NCI-H1092 (cell line): ENCODE measurements at places on chromosomes 4 and X.
A peak's percentile ranks its signal among the peaks of the same experiment; 100 is the strongest.

GRCh38 chr4:136927172-136927571 is 605.1 kb downstream of the PCDH18 start:
- DNase-seq, result no peak

DNA sequence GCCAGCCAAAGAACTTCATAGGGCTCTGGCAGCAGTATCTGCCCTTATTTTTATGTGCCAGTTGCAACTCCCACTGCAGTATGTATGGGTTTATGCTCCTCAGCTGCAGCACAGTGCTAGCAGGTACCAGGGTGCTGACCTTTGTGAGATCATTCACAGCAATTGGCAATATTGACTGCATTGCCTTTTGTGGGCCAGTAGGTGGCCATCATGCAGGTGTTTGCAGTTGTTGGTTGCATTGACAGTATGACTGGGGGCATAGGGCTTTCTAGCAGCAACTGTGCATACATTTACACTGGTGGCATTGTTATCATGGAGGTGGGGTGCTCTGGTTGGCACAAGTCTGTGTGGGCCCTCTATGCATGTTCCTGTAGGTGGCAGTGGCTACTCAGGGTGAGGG is 42.5 kb downstream of the FAAH2 start:
- no peak for DNase-seq

DNA sequence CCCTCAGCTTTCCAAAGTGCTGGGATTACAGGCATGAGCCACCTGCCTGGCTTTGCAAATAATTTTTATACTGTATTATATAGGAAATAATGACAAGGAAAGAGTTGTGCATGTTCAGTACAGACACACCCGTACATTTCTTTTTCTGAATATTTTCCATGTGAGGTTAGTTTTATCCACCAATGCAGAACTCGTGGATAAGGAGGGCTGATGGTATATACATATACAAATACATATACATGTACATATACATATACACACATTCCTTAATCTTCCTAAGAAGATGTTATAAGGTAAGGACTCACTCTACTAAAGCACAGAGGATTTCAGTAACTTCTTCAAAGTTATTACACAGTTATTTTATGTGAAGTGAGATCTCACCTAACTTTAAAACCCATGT is 925.8 kb downstream of the C4orf33 start:
- no peak for DNase-seq

DNA sequence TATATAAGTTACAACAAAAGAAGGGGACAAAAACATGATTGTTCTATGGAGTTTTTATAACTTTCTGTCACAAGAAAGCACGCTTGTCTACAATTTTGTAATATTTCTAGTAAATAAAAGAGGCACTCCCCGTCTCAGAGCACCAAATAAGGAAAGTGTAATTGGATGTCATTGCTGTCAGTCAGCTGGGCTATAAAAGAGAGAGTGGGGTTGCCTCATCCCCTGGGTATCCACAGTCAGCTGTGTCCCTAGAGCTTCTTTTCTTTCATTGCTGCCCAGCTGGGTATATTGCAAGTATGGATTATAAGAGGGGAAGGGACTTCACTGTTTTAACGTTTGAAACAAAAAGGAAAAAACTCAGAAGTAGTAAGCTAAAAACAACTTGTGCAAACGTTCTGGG is 61.3 kb downstream of the NPNT start:
- no peak for DNase-seq

- DNase-seq, result no peak
These were observed 115.1 kb downstream of the PPP3CA start for GRCh38 chr4:101232074-101232776.

DNA sequence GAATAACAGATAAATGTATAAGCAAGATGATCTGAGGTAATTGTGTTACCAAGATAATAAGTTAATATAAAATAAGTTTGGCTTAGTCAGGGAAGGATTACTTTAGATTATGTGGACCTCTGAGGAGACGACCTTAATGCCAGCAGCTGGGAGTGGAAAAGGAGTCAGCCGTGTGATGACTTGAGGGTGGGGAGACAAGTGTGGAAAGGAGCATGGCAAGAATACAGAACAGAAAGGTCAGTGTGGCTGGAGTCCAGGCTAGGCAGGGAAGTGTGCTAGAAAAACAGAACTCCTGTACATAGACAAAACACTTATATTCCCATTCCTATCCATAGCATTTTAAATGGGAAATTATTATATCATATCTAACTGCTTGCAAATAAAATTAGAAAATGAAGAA is 138.8 kb downstream of the PDLIM5 start:
- DNase-seq, result no peak

DNA sequence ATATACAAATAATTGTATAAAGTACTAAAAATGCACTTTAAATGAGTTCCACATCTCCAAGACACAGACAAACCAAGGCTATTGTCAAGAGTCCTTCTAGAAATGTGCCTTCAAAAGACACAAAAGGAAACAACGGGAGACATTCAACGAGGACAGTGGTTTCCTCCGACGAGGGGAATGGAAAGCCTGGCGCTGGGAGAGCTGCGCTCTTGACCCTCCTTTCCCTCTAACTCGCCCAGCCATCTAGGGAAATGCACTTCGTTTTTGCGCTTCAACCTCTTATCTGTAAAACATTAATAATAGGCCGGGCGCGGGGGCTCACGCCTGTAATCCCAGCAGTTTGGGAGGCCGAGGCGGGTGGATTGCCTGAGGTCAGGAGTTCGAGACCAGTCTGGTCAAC is 37.0 kb downstream of the ZFP42 start:
- DNase-seq, result no peak

GRCh38 chr4:139786494-139787354 is 121.1 kb downstream of the MGST2 start:
- DNase-seq, result no peak

GRCh38 chr4:120509222-120509621 is 413.3 kb downstream of the PRDM5 start:
- DNase-seq, result no peak

DNA sequence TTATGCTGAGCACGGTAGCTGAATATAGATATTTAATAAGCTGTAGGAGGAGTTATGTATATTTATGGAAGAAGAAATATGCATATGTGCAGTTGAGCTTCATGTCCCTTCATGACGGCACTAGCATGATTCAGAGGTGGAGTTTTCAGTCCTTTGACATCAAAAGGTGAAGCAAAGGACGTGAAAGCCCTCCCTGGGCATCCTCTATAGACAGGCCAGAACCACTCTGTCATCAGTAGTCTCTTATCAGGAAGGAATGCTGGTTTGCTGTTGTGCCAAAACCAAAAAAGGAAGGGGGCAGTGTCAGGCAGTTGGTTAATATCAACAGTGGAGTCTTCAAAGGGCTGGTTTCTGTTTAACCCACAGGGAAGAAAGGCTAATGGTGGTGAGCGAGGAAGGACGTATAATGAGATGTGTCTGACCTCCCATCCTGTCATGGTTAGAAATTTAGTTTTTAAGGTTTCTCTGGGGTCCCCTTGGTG is 23.5 kb upstream of the IL2 start:
- DNase-seq, result no peak

- no peak for DNase-seq
These were observed 132.1 kb downstream of the PWWP3B start for GRCh38 chrX:106300239-106300638.

DNA sequence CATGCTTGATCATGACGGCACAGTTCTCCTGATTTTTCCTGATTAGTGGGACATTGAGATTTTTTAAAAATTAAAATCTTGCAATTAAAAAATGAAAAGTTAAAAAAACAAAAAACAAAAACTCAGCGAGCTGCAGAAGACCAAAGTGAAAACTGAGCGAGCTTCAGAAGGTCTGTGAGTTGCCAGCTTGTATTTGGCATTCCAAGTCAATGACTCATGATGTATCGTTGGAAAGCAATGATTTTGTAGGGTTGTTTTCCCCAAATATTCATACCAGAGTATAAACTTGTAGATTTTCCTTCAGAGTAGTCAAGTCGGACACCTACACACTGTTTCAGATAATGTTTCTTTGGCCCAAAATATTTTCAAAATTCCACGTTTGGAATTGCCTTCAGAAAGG is 76.9 kb downstream of the LRRC66 start:
- no peak for DNase-seq

DNA sequence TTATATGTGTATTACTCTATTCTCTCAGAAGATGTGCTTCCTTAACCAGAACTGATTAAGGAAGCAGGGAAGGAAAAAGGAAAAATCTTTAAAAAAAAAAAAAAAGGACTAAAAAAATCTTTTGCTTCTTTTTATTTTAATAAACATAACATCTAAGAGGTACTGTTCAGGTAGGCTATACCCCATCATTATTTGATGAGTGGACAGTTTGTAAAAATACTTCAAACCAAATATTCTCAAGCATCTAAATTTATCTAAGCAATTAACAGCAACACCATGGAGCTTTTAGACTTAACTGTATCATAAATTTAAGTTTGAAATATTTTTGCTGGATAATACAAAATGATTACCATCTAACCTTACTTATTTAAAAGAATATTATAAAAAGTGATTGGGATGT is 168.9 kb downstream of the MAB21L2 start:
- no peak for DNase-seq

DNA sequence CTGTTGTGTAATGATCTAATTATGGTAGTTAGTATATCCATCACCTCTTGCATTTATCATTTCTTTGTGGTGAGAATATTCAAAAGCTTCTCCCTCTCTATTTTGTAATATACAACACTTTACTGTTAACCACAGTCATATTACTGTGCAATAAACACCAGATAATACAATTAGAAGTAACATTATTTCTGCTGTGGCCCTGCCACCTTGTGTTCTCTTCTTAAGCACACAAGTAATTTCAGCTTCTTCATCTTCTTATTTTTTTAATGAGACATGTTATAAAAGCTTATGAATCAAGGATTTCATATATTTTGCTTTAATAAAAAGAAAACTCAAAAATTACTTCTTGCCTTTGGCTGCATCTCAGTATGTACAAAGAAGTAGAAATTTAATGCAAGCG is 675.2 kb upstream of the INTU start:
- DNase-seq, result no peak

- no peak for DNase-seq
These were observed 132.7 kb downstream of the CPZ start for GRCh38 chr4:8725071-8725841.

- DNase-seq, result no peak
These were observed 623.8 kb upstream of the DIPK2B start for GRCh38 chrX:45824471-45824870.

DNA sequence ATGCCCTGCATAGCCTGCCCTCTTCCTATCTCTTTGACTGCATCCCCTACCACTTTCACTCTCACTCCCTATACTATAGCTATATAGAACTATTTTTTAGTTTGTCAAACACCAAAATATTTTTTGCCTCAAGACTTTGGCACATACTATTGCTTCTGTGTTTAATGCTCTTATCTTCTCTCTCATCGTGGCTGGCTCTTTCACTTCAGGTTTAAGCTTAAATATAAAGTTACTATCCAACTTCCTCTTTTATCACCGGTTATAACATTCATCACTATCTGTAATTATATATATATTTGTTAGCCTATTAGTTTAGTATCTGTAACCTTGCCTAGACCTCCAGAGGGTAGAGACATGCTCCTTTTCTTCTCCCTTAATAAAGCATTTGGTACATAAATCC is 11.5 kb upstream of the HMGB2 start:
- DNase-seq, result no peak

GRCh38 chr4:171186700-171187099 is 626.5 kb upstream of the GALNTL6 start:
- no peak for DNase-seq

DNA sequence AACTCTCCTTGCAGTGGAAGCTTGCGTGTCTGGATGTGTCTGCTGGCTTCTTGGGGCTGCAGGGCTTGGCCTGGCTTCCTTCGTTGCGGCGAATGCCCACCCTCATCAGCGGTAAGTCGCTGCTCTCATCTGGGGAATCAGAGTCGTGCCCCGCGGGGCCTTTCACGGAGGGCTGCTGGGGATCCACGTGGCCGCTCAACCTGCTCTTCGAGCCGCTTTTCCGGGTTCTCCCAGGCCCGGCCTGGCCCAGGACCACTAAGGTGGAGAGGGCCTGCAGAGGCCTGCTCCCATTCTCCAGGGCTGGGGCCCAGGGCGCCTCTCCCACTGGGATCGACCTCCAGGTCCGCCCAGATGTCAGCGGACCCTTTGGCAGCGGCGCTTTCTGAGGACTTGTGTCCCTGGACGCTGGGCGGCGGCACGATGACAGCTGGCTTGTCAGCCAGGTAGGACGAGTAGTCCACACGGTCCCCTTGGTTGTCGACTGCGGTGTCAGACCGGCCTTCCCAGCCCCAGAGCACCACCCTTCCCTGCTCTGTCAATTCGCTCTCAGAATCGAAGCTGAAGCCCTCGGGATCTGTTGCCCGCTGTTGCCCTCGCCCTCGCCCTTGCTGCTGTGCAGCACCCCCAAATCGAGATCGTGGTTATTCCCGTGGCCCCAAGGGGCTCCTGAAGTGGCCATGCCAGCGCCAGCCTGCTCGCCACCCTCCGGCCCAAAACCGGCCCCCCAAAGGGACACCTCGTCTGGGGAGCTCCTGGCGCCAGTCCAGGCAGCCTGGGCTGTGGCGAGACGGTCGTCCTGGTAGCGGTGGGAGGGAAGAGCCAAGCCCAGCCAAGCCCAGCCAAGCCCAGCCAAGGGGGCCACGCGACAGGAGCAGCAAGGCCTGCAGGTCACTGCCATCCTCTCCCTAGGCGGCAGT is 37.8 kb upstream of the NHSL2 start:
- DNase-seq, result no peak

DNA sequence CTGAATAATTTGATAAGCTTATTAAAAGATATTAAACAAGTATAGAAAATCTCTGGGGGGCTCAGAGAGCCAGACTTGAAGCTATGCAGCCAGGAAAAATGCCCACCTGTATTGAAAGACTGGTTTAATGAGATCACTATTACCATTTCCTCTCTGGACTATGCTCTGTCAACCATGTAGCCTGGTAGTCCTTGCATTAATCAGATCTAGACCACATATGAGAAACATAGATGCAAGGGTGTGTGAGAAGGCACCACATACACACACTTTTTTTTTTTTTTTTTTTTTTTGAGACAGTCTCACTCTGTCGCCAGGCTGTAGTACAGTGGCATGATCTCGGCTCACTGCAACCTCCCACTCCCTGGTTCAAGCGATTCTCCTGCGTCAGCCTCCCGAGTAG is 75.9 kb upstream of the ATP8A1 start:
- no peak for DNase-seq

- DNase-seq, result no peak
These were observed 530.1 kb downstream of the INPP4B start for GRCh38 chr4:142316025-142316424.

GRCh38 chr4:87092389-87093141 is 127.9 kb downstream of the KLHL8 start:
- DNase-seq, result peak; percentile 49

DNA sequence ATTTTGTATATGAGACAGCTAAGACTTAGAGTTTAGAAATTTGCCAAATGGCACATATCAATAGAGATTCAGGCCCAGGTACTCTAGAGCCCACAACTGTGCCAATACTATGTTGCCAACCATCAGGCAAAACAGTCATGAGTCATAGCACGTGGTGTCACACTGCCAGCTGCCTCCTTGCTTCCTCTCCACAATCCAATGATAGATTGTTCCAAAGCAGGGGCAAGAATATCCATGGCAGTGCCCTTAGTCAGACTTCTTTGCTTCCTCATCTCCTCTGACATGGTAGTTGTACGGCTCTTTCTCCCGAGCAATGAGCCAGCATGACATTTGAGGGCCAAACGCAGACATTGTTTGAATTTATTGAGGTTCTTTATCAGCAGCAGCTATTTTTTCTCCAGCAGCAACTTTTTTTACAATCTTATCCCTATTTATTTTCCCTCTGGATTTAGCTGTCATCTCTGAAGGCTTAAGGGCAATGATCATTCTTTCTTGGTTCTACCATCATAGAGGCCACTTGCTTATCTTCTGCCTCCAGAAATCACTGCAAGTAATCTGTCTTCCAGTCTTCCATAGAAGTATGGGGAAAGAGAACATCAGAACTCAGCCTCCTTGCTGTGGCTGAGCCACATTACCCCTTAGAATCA is 169.7 kb downstream of the COL4A6 start:
- DNase-seq, result no peak
